Pons (tissue), 1 donor: ENCODE measurements at places on chromosomes 12 and 14.

DNA sequence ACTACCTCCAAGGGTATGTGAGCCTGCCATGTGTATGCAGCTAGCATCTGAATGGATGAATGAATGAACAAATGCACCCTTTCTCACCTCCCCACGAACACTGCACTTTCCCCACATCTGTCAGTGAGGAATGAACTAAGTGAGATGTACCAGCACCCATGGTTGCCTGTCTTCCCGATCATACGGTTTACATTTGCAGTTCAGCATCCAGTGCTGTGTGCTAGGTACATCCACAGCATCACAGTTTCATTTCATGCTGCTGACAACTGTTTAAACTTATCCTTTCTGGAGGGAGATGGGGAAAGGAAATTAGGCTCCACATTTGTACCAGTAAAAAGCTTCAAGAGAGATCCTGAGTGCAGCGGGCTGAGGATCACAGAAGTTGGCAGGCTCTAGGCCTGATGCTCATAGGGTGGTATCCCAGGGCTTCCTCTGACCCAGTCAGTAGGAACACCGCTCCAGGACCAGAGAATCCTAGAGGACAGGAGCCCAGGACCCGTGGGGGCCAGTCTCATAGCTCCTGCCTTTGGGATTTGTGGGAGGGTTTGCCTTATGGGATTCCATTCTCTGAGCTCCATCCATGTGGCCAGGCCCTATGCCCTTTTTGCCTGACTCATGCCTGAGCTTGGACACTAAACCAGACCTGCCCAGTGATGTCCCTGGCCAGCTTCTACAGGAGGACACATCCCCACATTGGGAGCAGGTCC lies 294.5 kb downstream of the CACNA1C start:
- no peak for DNase-seq

- no peak for DNase-seq
These were observed 32.1 kb downstream of the SCARB1 start for GRCh38 chr12:124831590-124831989.

DNA sequence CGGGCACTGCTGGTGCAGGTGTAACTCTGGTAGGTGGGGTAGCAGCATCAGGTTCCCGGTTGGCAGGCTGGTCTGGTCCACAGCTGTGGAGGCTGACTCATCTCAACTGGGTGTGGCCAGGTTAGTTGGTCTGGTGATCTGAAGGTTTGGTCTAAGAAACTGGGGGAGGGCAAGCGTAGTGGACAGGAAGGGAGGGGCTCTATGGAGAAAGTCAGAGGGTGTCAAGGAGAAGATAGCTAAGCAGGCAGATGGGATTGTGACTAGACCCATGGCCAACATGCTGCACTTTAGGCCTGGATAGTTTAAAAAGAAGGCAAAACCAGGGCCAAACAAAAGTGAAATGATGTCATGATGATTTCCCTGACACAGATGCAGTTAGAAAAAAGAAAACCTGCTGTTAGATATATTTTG lies 7.9 kb downstream of the TRIM9 start:
- DNase-seq: no peak

DNA sequence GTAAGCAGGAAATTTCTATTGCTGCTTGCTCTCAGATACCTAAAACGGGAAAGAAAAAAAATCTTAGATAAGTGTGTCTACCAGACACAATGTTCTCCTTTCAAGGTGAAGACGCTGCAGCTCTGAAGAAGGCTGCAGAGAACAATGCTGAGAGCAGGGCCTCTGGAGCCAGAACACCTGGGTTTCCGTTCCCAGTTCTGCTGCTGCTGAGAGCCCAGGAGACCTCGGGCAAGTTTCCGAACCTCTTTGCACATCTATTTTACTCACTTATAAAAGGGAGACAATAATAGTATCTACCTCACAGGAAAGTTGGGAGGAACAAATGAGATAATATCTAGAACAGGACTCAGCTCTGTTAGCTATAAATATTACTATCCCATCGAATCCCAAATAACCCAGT lies 122.9 kb downstream of the TMTC1 start:
- no peak for DNase-seq

DNA sequence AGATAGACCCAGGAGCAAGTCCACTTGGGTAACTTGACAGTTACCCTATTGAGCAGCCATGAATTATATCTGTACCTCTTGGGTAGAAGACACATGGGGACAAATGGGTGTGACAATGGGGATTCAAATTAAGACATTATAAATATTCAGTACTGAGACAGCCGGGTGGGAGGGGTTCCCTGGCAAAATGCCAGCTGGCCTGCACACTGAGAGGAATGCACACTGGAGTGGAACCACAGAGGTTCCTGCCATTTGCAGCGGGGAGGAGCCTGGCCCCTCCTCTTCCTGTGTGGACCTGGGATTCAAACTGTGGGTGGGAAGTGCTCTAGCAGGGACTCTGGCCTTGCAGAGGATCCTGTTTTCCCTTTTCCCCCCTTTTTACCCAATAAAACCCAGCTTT lies 118.7 kb upstream of the CDKN3 start:
- no peak for DNase-seq

DNA sequence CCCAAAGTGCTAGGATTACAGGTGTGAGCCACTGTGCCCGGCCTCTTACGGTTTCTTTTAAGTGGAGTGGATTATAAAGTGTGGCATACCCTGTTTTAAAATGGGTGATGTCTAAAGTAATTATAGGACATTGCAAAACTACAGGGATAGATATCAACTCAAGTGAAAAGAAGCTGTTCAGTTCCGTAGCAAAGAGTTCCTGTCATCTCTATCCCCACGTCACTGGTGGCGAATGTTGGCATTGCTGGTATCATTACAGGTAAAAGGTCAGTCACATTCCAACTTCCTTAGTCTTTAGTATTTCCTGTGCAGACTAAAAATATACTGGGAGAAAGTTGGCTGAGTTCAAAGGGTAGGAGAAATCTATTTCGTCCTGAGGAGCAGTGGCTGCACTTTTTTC lies 95.6 kb upstream of the SLC38A2 start:
- DNase-seq: no peak

DNA sequence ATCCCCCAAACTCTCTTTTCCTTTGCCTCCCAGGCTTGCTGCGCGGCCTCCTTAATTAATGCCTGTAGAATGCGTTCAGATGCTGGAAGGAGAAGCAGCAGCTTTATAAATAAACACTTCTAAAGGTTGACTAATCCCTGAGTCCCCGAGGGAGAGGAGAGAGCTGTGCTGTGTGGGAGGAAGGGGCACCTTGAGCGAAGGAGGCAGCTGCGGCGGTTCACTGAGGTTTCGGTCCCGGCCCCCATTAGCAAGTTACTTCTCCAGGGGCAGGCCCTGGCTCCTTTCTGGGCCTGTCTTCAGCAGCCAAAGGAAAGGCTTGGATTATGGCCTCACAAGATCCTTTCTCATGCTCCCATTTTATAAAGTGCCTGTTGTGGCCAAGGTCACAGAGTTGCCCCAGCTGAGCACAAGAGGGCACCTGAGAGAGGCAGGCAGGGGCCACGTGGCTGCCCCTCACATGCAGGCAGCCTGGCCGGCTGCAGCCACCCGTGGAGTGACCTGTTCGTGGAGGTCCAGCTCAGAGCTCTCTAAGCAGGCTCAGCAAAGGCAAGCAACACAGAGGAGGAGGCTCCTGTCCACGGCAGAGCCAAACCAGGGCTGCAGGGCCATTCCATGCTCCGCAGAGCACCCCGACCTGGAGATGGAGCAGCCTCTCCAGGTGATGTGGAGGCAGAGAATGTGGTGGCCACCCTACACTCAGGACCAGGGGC lies 15.0 kb upstream of the CACNA2D4 start:
- no peak for DNase-seq

- no peak for DNase-seq
These were observed 7.4 kb downstream of the PYGL start for GRCh38 chr14:50936882-50937281.

GRCh38 chr14:69901113-69901951 lies 22.1 kb downstream of the SMOC1 start:
- peak; percentile 54 for DNase-seq

DNA sequence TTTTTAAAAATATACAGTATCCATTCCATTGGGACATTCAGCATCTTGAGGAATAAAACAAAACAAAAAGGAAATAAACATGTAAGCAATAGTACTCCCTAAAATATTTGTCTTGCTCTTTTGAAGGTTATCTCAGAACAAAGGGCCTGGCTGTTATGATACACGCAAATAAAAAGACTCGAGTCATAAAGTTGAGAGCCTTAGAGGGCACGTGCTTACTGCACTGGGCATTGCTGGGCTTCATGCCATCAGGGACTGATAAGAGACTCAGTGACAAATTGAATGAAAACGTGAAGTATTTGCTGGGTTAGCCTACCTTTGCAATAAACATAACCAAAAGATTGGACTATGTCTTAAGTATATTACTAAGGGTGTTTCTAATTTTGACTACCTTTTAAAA lies 118.9 kb downstream of the SLC35F4 start:
- no peak for DNase-seq

DNA sequence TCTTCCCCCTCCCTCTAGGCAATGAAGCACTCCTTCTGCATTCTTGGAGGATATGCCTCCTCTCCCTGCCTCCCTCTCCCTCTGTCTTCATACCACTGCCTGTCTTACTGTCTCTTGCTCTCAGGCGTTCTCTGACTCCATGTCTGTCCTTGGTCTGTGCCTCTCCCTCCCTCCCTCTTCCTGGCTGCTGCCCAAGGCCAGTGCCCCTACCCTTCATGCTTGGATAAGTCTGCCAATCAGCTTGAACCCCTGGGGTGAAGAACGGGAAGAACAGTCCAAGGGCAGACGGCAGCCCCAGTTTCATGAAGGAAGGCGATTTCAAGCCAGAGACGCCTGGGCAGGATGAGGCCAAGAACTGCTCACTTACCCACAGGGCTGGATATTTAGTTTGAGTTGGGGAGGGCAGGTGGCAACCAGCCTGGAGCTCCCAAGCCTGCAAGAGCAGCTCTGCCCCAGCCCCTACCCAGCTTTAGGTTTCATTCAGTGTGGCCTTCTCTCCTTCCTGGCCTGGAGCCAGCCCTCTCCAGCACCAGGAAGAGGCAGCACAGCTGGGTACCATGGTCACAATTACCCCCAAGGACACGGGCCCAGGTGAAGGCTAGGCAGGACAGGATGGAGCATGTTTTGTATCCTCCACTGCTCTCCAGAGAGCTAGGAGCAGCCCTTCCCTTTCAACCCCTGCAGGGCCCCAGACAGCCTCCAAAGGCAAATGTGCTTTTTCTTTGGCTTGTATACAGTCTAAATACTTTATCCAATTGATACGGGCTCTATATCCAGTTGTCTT lies 35.8 kb upstream of the LTBP2 start:
- peak; percentile 28 for DNase-seq

GRCh38 chr14:25303934-25304333 lies 254.0 kb upstream of the STXBP6 start:
- no peak for DNase-seq

- no peak for DNase-seq
These were observed 1.1 kb downstream of the CLMN start for GRCh38 chr14:95318399-95319311.

DNA sequence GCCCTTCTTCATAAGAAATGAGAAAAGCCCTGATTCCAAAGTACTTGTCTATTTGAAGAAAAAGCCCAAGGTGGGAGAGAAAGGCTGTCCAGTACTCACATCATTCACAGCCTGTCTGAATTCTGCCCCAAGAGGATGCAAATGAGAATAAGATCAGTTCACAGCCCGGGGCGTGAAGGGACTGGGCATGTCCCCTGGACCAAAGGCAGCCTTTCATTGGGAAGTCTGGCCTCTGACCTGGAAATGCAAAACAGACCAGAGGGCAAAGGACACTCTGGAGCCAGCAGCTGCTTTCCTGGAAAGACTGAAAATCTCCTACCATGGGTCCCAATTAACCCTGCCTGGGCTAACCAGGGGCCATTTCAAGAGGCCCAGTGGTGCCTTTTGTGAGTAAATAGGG lies 191.2 kb upstream of the PELI2 start:
- DNase-seq: no peak

DNA sequence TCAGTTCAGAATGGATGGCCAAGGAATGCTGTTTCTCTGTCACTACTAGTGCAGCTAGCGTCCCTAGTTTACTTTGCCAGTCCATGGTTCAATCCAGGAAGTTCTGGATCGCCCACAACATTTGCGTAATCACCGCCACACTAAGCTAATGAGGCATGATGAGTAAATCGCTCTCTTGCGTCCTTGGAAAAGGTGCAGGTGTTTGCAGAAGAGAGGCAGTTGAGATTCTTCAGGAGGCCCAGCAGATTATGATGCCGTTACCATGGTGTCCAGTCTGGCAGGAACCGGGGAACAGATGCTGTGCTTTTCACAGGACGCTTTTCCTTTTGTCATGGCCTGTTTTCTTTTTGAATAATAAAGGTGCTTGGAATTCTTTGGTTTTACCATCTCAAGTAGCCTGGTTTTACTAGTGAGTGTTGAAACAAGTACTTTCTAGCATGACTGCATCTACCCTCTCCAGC lies 9.0 kb downstream of the TPH2 start:
- peak; percentile 12 for DNase-seq

GRCh38 chr14:72828604-72829003 lies 65.3 kb downstream of the DPF3 start:
- DNase-seq: no peak

DNA sequence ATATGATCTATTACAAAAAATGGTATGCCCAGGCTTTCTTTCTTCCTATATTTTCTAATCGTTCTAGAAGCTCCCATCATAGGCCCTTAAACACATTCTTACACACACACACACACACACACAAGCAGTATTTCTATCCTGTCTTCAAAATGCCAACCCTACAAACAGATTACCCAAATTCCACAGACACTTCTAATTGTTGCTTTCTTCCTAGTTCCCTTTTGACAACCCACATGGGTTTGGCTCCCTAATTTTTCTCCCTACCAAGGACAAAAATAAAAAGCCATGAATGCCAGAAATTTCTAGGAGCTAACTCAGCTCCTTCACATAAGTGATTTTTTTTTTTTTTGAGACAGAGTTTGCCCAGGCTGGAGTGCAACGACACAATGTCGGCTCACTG lies 60.3 kb upstream of the NTF3 start:
- DNase-seq: no peak

DNA sequence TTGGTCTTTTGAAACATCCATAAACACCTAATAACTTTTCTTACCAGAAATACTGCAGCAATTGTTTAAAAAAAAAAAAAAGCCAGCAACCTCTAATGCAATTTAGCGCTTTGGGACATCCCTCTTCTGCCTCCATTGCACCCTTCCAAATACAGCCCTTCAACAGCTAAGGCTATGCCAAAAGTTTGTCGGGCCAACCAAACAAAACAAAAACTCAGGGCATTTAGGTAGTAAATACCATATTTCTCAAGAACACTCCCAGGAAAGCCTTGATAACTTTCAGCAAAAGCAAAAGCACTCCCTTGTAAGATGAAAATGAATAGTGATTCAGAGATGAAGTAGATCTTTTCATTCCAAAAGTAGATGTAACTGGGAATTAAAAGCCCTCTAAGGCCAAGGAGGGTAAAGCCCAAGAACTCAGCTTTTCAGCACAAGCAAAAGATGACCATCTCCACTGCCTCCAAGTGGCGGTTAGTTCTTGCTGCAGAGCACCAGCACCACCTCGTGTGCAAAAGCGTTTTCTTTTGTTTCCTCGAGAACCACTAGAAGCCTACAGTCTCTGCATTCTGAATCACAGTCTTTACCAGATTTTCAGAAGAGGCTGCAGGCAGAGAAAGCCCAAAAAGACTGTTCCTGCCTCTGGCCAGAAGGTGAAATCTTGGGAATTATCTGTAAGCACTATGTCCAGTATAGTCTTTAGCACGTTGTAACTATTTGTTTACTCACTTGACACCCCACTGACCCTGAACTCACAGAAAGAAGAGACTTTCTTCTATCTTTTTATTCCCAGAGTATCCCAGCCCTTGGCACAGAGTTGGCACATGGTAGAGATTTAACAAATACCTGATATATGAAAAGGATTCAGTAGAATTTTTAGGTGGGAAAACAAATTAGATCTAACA lies 53.1 kb downstream of the SIX6 start:
- peak; percentile 74 for DNase-seq
